Activated T-helper 1 cell treated with anti-CD3 and anti-CD28 coated beads, Interleukin-2, amount 50 U/mL, for 16 hours (primary cell): ENCODE measurements at places on chromosomes 1 and 21.

- DNase-seq, result no peak
Observed at GRCh38 chr1:2566101-2567045, 10.2 kb downstream of the TNFRSF14 start.

DNA sequence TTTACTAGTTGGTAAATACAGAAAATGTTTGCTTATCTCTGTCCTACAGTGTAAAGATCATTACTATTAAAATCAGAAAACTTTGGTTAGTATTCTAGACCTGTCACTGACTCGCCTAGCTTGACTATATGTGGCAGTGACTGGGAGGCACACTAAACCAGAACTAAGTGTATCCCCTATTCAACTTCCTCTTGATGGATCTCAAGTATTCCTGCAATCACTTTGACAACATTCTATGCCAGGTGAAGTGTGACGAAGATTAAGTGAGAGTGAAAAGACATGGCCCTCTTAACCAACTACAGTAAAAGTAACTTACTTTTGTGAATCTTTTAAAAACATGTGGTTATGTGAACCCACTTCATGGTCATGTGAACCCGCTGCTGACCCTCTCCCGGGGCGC, 223.0 kb upstream of the ADAMTS5 start:
- DNase-seq, result no peak

DNA sequence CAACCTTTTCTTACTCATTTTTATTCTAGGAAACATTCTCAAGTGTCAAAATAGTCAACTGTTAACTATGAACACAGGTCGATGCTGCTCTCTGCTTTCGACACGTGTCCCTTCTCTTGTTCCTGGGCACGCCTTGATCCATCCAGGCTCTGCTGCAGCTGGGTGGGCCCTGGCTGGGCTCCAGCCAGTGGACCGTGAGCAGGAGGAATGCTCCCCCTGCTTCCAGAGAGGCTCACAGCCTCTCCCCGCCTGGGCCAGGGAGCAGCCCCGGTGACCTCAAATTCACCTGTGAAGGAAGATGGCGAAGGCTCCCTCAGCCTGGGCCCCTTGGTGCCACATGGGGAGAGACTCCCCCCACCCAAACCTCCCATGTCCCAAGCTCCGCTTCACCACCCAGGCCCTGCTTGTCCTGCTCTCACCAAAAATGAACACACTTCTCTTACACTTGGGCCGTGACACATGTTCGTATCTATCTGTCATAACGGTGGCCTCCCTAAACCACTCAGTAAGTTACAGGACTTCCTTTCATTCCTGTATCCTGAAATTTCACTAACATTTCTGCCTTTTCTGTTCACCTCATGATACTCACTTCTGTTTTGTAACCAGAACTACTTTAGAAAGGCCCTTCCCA, 24.6 kb upstream of the ADARB1 start:
- no peak for DNase-seq

- no peak for DNase-seq
Observed at GRCh38 chr1:203299169-203299568, 6.2 kb upstream of the BTG2 start.

DNA sequence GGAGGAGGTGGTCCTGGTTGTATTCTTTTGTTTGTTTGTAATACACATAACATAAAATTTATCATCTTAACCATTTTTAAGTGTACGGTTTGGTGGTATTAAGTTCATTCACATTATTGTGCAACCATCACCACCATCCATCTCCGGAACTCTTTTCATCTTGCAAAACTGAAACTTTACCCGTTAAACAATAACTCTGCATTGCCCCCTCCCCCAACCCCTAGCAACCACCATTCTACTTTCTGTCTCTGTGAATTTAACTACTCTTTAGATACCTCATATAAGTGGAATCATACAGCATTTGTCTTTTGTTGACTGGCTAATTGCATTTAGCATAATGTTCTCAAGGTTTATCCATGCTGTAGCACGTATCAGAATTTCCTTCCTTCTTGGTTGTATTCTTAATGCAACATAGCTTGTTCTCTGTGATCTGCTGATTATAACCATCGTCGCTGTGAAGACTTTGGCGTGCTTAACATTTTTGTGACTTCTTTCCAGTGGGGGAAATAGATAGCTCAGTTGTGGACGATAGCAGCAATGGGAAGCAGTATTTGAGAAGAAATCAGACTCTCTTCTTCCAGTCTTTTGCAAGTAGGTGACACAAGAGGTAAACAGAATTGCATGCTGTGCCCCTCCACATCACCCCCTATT, 117.5 kb upstream of the HOOK1 start:
- no peak for DNase-seq

GRCh38 chr1:203534012-203534411, 40.1 kb downstream of the OPTC start:
- DNase-seq, result no peak

GRCh38 chr1:114145504-114146151, 8.0 kb downstream of the SYT6 start:
- no peak for DNase-seq

GRCh38 chr21:17779496-17779895, 39.7 kb downstream of the C21orf91 start:
- no peak for DNase-seq
